ENCODE measurements at places on chromosomes 5 and 9.

DNA sequence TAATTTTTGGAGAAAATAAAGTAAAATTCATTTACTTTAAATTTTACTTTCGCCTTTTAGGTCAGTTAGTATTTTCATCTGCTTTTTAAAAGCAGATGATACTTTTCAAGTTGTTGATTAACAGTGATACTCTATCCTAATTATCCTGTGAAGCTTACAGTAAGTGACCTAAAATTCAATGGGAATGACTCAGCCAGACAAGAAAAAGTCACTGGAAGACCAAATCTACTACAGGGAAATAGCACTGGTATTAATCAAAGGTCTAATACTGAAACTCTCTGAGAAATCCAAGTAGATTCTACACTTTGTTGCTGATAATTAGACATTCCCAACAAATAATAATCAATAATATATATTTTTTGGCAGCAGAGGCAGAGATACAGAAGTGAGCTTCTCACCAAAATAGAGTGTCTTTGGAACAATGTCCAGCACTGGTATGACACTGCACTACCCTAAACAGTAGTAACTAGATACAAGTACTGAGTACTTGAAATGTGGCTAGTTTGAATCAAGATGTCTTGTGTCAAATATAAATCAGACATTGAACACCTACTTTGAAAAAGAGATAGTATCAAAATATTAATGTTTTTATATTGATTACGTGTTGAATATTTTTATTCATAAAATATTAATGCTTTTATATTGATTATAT, 22.8 kb upstream of the ELL2 start:
- DNase-seq, result no peak

DNA sequence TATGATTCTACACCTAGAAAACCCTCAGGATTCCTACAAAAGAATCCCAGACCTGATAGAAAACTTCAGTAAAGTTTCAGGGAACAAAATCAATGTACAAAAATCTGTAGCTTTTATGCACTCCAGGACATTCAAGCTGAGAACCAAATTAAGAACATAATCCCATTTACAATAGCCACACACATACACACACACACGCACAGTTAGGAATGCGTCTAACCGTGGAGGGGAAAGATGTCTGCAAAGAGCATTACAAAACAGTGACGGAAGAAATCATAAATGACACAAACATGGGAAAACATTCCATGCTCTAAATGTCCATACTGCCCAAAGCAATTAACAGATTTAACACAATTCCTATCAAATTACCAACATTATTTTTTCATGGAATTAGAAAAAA, 51.4 kb upstream of the CAST start:
- no peak for DNase-seq

GRCh38 chr5:136375920-136376319, 10.6 kb upstream of the TRPC7 start:
- DNase-seq, result no peak

- no peak for DNase-seq
These were observed 184.0 kb downstream of the MED10 start for GRCh38 chr5:6194261-6194875.

- DNase-seq, result no peak
These were observed 613 bp upstream of the COL15A1 start for GRCh38 chr9:98942906-98943681.

GRCh38 chr5:84430863-84431663, 46.4 kb upstream of the EDIL3 start:
- no peak for DNase-seq

- DNase-seq, result no peak
These were observed 437.9 kb downstream of the CSNK1G3 start for GRCh38 chr5:123949807-123950340.

GRCh38 chr9:126317513-126317912, 9.1 kb upstream of the MVB12B start:
- DNase-seq, result no peak

DNA sequence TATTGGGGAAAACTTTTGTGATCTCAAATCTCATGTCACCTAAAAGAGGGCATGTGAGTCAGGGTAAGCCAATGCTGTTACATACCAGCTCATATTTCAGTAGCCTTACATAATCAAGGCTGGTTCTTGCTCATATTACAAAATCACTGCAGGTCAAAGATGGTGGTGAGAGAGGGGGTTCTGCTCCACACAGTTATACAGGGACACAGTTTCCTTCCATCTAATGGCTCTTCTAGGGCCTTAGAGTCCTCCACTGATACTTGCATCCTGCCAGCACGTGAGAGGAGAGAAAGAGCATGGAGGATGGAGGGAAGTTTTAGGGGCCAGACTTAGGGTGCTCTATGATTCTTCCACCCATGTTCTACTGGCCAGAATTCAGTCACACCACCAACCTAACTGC, 130.0 kb downstream of the LIFR start:
- no peak for DNase-seq

GRCh38 chr5:3538886-3539285, 56.7 kb upstream of the IRX1 start:
- no peak for DNase-seq

DNA sequence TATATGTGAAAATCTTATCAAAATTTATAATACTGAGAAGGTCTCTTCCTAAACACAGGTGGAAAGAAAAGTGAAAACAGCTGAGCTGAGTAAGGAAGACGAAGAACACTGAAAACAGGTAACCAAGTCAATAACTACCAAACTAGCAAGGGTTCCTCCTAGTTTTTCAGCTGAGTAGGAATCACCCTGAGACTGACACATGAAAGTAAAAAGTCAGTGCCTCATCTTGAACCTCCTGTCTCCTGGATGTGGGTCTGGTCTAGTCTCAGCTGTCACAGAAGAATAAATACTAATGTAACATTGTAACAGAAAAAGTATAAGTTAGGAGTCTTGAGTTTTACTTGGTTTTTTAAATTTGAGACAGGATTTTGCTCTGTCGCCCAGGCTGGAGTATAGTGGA, 121.0 kb downstream of the MEF2C start:
- DNase-seq, result no peak

GRCh38 chr5:77308154-77308960, 97.9 kb downstream of the PDE8B start:
- no peak for DNase-seq

DNA sequence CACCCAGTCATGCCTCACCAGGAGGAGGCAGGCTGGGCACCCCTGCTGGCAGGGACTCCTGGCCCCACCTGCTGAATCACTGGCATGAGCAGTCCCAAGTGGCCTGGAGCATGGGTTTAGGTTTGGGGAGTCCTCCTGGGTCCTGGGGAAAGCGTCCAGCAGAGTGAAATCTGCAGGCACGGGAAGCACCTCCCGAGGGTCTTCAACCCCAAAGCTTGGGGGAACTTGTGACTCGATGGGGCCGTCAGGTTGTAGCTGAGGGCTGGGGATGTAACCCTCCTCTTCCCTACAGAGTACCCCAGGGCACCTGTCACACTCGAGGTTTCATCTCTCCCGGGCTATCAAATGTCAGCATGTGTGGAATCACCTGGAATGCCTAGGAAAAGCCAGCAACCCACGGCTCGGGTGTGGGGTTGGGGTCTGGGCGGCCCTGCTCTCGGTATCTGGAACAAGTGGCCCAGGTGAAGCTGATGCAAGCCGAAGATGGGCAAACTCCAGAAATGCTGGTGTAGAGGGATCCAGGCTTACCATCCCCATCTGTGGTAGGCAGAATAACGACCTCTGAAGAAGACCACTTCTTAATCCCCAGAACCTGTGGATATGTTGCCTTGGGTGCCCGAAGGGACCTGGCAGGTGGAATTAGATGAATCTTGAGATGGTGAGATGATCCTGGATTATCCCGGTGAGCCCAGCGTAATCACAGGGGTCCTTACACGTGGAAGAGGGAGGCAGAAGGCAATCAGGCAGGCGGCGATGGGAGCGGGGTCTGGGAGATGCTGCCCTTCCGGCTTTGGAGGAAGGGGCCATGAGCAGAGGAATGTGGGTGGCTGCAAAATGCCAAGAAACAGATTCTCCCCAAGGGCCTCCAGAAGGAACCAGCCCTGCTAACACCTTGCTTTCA, 6.1 kb upstream of the RASGEF1C start:
- DNase-seq, result no peak

- no peak for DNase-seq
These were observed 50.5 kb downstream of the COMMD10 start for GRCh38 chr5:116135344-116135743.

- no peak for DNase-seq
These were observed 132.8 kb downstream of the OR2K2 start for GRCh38 chr9:111197256-111197655.

- DNase-seq, result no peak
These were observed 21.1 kb upstream of the TLR4 start for GRCh38 chr9:117682955-117683710.

DNA sequence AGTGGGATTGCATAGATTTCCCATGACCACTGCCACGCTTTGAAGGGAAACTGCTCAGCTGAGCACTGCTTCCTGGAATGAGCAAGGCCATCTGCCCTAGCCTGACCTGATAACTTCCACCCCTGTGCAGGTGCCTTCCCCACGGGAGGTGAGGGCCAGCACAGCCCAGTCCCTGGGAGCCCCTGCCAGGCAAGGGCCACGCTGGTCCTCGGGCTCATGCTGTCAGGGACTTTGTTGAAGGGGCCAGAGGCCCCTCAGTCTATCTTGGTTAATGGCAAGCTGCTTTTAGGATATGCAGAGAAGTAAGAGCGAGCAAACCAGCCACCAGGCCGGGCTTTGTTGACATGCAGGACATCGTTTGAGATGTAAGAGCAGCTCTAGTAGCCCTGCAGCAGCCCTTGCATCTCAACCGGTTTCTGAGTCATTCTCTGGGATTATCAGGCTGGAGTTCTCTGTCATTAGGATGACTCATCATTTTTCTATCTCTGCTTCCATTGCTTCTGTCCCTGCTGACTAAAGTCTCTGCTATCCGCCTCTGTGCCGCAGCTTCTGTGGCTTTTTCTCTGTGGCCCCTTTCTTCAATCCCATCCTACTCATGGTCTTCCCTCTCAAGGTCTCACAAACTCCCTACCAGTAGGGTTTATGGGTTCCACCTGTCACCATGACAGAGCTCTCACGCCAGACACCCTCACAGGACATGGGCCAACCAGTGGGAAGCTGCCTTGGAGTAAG, 30.6 kb upstream of the IQGAP2 start:
- no peak for DNase-seq

GRCh38 chr5:173035904-173036707, 20.0 kb upstream of the CREBRF start:
- DNase-seq, result no peak

DNA sequence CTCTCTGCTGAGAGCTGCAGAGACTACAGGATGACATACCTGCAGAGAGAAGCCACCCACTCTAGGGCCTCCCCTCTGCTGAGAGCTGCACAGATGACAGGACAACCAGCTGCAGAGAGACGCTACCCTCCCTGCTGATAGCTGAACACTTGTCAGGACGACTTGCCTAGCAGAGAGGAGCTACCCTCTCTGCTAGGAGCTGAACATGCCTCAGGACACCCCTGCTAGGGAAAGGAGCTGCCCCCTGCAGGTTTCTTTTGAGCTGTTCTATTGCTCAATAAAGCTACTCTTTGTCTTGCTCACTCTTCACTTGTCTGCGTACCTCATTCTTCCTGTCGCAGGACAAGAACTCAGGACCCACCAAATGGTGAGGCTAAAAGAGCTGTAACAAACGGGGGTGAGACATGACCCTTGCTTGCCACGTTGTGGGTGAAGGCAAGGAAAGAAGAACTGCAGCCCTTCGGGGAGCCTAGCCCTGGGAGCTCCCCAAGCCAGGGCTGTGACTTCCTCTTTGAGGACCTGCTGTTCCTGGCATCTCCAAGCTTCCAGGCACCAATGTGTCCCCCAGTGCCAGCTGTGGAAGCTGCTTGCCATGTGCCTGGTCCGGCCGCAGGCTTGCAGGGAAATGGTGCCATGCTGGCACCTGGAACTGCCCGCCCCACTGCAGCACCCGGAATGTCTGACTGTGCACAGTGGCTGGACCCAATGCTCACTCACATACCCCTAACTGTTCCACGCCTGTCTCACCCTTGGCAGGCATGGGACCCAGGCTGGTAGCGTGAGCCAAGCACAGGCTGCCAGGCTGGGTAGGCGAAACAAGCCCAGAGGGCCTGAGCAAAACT, 5.1 kb upstream of the TESK1 start:
- DNase-seq, result no peak

DNA sequence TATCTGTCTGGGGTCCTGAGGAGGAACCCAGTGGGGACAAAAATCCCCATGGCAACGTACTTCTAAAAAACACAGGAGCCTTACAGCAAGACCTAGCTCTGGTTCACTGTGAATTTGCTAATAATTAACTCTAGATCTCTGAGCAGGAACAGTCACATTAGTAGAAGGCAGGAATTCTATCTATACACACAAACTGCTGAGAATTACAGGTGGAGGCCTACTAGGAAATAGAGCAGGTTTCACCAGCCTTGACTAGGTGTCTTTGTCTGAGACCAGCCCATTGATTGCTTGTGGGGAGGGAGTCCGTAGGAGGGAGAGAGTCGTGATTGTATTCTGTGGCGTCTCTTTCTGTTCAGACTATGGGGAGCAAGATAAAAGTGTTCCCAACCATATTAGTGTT, 44.8 kb downstream of the PRLR start:
- DNase-seq, result no peak

DNA sequence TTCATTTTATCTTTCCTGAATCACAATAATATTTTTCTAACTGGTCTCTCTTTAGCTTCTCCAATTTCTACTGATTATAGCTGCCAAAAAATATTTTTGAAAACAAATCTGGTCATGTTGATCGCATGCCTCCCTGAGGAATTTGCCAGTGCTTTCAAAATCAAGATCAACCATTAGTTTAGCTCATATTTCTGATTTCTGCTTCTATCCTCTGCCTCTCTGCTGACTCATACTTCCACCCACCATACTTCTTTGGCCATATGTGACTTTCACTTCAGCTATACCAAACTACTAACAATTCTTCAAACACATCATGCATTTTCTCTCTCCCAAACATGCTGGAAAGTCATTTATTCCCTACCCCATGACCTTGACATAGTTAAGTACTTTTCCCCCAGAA, 636.5 kb downstream of the TLE1 start:
- DNase-seq, result no peak

- DNase-seq, result no peak
These were observed 222.7 kb downstream of the ICE1 start for GRCh38 chr5:5645198-5645597.

GRCh38 chr9:129382281-129383018, 204.4 kb upstream of the IER5L start:
- no peak for DNase-seq

DNA sequence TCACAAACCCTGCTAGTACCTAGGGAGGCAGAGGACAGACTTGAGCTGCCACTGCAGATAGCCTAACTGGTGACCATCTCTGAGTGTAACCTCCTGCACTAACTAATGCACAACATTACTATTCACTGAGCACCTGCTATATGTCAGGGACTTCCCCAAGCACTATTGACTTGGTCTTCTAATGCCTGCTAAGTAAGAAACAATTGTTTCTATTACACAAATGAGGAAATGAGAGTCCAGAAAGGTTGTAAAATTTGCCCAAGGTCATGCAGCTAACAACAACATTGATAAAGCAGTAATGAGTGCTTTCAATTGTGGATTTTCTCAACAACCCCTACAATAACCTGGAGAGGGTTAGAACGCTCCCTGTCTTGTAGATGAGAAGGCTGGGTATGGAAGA, 183.7 kb downstream of the ZNF462 start:
- DNase-seq, result no peak

GRCh38 chr5:166860426-166860825, 1431.0 kb upstream of the WWC1 start:
- no peak for DNase-seq

Measured in left ventricle myocardium inferior (tissue), 1 donor.